ENCODE measurements at places on chromosomes 6 and 20.

DNA sequence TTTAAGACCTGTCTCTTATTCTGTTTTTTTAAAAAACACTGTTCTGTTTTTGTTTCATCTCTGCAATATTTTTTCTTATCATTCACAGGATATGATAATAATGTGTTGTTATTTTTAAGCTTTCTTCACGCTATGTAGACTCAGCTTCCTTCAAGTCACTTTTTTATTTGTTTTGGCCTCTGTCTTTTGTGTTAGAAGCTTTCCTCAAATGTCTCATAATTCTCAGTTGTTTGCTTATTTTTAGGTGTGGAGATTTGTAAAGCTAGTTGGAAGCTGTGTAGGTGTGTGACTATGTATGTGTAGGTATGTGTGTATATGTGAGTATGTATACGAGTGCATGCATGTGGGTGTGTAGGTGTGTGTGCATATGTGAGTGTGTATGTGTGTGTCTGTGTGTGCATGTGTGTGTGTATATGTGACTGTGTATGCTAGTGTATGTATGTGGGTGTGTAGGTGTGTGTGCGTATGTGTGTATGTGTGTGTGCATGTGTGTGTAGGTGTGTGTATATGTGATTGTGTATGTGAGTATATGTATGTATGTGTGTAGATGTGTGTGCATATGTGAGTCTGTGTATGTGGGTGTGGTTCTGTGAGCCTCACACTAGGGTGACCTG is 16.3 kb upstream of the VEGFA start:
- peak; percentile 25 for DNase-seq

GRCh38 chr6:41021832-41022231 is 17.2 kb downstream of the UNC5CL start:
- DNase-seq: no peak

DNA sequence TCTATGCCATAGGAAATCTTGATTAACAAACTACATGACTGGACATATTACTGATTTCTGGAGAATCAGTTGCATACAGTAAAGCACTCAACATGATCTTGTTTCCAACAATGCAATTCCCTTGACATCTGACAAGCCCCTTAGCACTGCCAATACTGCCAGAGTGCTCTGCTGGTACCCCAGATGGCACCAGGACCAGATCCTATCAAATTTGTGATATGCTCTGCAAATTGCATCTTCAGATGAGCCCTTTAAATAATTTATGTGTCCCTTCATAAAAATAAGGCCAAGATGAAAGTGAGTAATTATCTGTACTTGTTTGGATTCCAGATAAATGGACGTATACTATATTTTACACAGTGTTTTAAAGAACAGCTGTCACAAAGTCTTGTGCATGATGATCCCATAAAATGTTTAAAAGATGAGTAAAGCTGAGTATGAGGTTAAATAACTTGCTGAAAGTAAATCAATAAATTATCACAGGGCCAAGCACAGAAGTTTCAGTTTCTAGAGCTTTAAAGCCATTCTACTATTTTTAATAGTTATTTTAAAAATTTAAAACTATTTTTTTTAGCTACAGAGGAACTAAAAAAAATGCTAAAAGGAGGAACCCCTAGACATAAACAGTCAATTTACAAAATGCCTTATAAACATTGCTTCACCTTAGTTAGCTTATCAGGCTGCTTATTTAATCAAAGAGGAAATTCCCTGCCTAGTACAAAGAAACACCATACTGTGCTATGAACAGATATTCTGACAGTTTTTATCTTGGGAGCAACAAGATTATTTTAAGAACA is 42.1 kb downstream of the NUDT3 start:
- no peak for DNase-seq

DNA sequence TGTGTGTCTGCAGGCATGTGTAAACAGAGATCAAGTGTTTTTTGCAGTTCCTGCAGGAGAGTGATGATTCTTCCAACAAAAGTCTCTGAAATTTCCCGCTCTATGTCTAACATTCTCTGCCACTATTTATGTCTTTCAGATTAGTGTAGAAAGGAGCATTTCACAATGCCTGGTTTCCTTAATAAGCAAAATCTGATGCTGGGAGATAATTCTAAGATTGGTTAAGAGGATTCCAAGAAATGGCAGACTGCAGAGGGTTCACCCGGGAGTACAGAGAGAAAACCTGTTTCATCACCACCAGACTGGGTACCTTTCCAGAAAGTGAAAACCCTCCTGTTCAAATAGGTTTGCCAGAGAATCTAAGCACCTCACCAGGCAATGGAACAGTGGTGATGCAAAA is 62.7 kb downstream of the FOXC1 start:
- no peak for DNase-seq

All from left forelimb (tissue), 1 donor.